Transverse colon (tissue), 4 donors: ENCODE measurements at places on chromosomes 4 and X. TPM values are rescaled to one million over a fixed set of nuclear protein-coding genes. Genes with fewer than 3 reads are reported as not detected.

GRCh38 chr4:39083164-39083563 is 21.1 kb downstream of the KLHL5 start:
- no peaks in the 10 kb centered on the region for H3K4me1 ChIP-seq
- H3K27me3 ChIP-seq: no peaks in the 10 kb centered on the region
- no peak overlapping the region for H3K27ac ChIP-seq
- no peaks in the 10 kb centered on the region for H3K36me3 ChIP-seq
- H3K4me3 ChIP-seq: no peak overlapping the region

- H3K27me3 ChIP-seq: no peaks in the 10 kb centered on the region
- H3K36me3 ChIP-seq: no peaks in the 10 kb centered on the region
- DNase-seq: no peak
- no peak overlapping the region for H3K27ac ChIP-seq
- H3K4me3 ChIP-seq: no peak overlapping the region
Measured at GRCh38 chrX:80513625-80514024, 93.4 kb downstream of the TENT5D start.

Gene TMEM47
- total RNA-seq: 14.9 TPM

GRCh38 chr4:85824166-85824945 is 349.4 kb downstream of the ARHGAP24 start:
- no peak overlapping the region for H3K27ac ChIP-seq
- H3K36me3 ChIP-seq: no peaks in the 10 kb centered on the region
- no peaks in the 10 kb centered on the region for H3K27me3 ChIP-seq
- no peak overlapping the region for H3K4me3 ChIP-seq
- peaks cover 9% of the 10 kb centered on the region for H3K4me1 ChIP-seq

GRCh38 chr4:74093981-74094623 is 4.9 kb downstream of the CXCL2 start:
- H3K4me1 ChIP-seq: peaks cover 9% of the 10 kb centered on the region
- H3K27ac ChIP-seq: peak overlapping the region; percentile 78
- no peak for DNase-seq
- no peak overlapping the region for H3K4me3 ChIP-seq
- H3K27me3 ChIP-seq: no peaks in the 10 kb centered on the region
- no peaks in the 10 kb centered on the region for H3K36me3 ChIP-seq

DNA sequence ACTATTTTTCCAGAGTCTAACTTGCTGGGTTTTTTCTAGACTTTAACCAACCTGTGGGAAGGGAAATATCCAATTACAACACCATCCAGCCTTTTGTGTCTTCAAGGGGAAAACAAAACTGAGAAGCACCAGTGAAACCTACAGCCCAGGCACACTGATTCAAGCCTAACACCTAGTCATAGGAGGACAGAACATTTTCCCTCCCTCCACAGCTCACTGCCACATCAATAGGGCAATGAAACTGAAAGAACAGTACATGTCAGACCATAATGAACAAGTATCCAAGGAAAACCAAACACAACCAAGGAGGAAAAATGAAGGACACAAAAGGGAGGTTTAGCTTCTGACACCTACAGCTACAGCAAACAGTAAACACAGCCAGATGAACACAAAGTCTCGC is 17.6 kb downstream of the MAGEA8 start:
- DNase-seq: no peak
- no peaks in the 10 kb centered on the region for H3K27me3 ChIP-seq
- no peak overlapping the region for H3K27ac ChIP-seq
- no peaks in the 10 kb centered on the region for H3K36me3 ChIP-seq
- H3K4me1 ChIP-seq: no peaks in the 10 kb centered on the region
- H3K4me3 ChIP-seq: no peak overlapping the region

DNA sequence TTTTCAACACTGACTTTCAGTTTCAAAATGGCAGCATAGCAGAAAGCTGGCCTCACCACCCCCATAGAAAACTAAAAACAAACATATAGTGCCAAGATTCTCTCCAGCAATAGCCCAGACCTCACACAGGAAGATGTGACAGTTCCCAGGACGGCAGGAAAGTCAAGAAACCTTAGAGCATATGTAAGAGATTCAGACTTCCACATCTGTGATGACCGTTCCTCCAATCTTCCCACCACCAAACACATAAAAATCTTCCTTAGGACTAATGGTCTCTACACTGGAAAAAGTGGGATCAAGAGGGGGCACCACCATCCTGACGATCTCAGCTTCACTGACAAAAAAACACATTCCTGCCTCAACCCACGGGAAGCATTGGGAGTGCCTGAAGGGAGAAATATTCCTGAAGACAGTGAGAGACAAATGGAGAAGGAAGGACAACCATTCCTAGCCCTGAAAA is 134.1 kb upstream of the CPXCR1 start:
- no peaks in the 10 kb centered on the region for H3K36me3 ChIP-seq
- no peak for DNase-seq
- H3K27ac ChIP-seq: no peak overlapping the region
- H3K27me3 ChIP-seq: no peaks in the 10 kb centered on the region
- no peak overlapping the region for H3K4me3 ChIP-seq

DNA sequence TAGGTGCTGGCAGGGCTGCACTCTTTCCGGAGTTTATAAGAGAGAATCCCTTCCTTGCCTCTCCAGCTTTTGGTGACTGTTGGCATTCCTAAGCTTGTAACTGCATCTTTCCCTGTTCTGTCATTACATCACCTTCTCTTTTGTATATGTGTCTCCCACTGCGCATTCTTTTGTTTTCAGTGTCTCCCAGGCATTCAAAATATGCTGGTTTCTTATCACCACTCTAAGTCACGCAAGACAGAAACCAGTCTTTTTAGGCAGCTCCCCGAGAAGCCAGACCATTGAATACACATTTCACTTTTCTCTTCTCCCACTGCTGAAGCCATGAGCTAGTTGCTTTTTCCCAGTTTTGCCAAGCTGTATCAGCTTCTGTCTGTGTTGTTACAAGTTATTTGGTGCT is 71.0 kb downstream of the LAS1L start:
- H3K4me1 ChIP-seq: no peaks in the 10 kb centered on the region

DNA sequence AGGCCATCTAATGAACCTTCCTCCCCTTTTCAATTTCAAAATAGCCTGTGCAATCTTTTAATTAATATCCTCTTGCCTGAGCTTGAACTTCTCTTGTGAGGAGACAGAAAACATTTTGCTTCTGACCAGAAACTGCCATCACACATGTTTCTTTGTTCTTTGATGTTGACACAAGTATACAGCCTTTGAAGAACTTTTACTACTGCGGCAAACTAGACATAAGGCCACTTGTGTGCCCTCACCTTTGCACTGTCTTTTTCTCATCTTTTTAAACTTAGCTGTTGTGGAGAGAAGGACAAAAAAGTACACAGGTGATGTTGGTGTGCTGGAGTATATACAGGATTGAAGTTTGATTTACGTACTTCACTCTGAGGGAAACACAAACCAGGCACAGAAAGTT is 116.3 kb upstream of the C1GALT1C1 start:
- DNase-seq: no peak
- no peak overlapping the region for H3K27ac ChIP-seq
- H3K27me3 ChIP-seq: no peaks in the 10 kb centered on the region
- H3K4me1 ChIP-seq: no peaks in the 10 kb centered on the region
- no peak overlapping the region for H3K4me3 ChIP-seq

- no peak overlapping the region for H3K27ac ChIP-seq
- no peak for DNase-seq
- H3K36me3 ChIP-seq: no peaks in the 10 kb centered on the region
- no peak overlapping the region for H3K4me3 ChIP-seq
Measured at GRCh38 chrX:113868177-113868576, 715.7 kb upstream of the HTR2C start.

Gene PARM1
- 131 TPM for total RNA-seq

GRCh38 chr4:68272380-68272779 is 26.9 kb upstream of the TMPRSS11B start:
- H3K4me3 ChIP-seq: no peak overlapping the region
- no peaks in the 10 kb centered on the region for H3K36me3 ChIP-seq
- DNase-seq: no peak
- no peak overlapping the region for H3K27ac ChIP-seq
- no peaks in the 10 kb centered on the region for H3K4me1 ChIP-seq

Gene TLR2
- 17.6 TPM for total RNA-seq

- H3K27me3 ChIP-seq: no peaks in the 10 kb centered on the region
- H3K36me3 ChIP-seq: no peaks in the 10 kb centered on the region
- DNase-seq: no peak
- no peak overlapping the region for H3K4me3 ChIP-seq
- H3K4me1 ChIP-seq: peaks cover 15% of the 10 kb centered on the region
Measured at GRCh38 chrX:19629541-19629940, 114.2 kb upstream of the MAP3K15 start.

Gene MAGEB5
- not detected for total RNA-seq

DNA sequence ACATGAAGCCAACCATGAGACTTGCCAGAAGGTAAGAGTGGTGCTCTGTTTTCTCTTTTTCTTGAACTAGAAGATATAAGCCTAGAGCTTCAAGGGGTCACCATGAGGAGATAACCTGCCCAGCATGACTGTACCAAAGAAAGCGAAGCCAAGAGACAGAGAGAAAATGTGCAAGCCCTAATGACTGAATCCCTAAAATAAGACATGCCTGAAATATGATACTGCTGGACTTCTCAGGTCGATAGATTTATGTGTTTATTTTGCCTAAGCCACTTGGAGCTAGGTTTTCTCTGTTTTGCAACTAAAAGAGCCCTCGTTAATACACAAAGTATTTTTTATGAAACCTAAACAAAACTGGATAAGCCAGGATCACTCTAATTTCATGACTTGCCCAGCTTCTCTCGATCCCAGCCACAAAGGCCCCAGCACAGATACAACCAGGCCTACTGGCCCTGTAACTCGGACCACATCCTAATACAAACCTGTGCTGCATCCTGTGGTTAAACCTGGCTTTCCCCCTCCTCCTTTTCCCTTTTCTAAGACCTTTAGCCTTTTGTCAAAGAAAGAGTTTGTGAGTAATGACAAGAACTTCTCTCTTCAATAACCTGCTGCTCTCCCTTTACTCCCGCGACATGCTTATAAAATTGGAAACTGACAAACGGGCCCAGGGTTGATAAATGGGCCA is 185.8 kb downstream of the APBB2 start:
- H3K4me1 ChIP-seq: peaks cover 7% of the 10 kb centered on the region
- no peak overlapping the region for H3K4me3 ChIP-seq
- H3K27ac ChIP-seq: no peak overlapping the region
- no peak for DNase-seq
- H3K36me3 ChIP-seq: no peaks in the 10 kb centered on the region
